ENCODE measurements at places on chromosomes 16 and 17.

DNA sequence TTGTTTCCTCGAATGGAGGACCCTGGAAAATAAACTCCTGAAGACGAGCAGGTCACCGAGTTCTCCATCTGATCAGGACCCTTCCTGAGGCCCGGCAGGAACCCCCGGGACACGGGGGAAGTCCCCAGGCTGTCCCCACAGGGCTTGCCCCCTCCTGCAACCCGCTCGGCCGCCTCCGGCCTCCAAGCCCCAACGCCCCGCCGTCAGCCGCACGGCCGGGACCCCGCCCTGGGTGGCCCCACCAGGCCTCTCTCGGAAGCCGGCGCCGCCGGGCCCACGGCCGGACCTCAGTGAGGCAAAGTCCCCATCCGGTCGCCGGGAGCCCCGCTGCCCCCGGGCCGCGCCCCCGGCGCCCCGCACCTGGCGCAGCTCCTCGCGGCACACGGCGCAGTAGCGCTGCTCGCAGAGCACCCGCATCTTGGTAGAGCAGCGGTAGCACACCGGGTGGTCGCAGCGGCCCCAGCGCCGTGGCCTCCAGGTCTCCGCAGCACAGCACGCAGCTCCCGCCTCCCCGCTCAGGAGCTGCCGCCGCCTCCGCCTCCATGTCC lies 383 bp downstream of the ZNF598 start:
- no peak for DNase-seq

DNA sequence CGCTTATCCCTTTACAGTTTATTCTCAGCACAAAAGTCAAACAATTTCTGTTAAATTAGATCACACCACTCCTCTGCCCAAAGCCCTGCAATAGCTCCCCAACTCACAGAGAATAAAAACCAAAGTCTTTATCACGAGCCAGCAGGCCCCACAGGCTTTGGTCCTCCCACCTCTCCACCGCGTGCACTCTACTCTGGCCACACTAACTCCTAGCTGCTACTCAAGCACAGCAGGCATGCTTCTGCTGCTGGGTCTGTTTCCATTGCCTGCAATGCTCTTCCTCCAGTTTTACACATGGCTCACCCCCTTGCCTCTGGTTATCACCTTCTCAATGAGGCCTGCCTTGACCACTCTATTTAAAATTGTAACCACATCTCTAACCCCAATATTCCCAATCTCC lies 27.6 kb downstream of the HELZ start:
- DNase-seq = no peak

GRCh38 chr16:85025781-85026653 lies 1.6 kb upstream of the KIAA0513 start:
- no peak for DNase-seq

- no peak for DNase-seq
Measured at GRCh38 chr16:87336434-87337240, 19.4 kb upstream of the C16orf95 start.

DNA sequence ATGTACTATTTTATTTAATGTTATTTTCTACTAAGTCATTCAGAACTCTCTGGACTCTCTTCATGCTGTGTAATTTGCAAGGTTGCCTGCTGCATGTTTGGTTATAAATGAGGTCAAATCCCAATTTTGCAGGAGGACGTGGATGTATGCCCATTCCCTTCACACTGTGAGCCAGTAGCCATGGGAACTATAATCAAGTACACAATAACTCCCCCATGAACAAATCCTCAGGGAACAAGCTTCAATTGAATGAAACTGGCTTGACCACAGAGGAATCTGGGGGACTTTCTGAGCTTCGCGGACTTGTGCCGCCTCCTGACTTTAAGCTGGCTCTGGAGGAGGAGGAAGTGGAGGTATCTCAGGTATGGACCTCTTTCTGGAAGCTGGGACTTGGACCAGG lies 14.6 kb upstream of the KCTD13 start:
- DNase-seq = no peak

GRCh38 chr16:58661199-58661830 lies 23.3 kb downstream of the SLC38A7 start:
- DNase-seq = no peak

DNA sequence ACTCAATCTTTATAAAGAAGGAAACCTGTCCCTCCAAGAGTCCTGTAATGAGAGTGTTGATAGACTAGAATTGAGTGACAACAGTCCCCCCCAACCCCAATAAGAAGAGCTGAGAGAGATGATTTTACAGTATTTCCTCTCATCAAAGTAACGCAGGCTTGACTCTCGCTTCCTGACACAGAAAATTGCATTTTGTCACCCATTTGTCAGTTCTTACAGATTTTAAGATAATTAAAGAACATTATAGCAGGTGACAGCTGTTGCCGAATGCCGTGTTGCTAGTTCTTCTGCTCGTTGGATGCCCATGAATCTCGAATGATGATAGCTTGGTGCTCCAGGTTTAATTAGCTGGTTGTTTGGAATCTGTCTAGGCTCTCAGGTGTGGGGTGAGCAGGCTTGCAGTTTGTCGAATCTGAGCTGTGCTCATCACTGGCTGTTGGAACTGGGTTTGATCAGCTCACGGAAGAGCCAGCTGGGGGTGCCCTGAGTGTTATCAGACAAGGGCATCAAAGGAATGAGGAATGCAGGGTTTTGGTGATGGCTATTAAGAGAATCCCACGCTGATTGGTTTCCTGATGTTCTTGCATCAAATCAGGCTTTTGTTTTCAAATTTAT lies 84.8 kb upstream of the CPHXL start:
- no peak for DNase-seq

DNA sequence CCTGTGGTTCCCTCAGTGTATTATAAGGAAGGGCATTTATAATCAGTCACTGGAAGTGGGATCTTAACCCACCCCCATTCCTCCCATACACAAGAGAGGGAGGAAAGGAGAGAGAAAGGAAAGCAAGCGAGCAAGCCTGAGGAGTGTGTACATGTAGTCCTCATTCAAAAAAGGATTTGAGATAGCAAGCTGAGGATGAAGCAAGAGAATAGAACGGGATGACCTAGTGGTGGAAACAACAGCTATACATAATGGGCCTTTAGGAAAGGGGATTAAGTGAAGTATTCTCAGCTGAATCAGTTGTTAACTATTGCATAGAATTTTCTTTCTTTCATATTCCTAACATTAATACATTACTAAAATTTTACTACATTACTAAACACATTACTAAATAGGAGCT lies 281.4 kb downstream of the ZFHX3 start:
- no peak for DNase-seq

GRCh38 chr17:33038740-33039139 lies 47.1 kb downstream of the SPACA3 start:
- no peak for DNase-seq

DNA sequence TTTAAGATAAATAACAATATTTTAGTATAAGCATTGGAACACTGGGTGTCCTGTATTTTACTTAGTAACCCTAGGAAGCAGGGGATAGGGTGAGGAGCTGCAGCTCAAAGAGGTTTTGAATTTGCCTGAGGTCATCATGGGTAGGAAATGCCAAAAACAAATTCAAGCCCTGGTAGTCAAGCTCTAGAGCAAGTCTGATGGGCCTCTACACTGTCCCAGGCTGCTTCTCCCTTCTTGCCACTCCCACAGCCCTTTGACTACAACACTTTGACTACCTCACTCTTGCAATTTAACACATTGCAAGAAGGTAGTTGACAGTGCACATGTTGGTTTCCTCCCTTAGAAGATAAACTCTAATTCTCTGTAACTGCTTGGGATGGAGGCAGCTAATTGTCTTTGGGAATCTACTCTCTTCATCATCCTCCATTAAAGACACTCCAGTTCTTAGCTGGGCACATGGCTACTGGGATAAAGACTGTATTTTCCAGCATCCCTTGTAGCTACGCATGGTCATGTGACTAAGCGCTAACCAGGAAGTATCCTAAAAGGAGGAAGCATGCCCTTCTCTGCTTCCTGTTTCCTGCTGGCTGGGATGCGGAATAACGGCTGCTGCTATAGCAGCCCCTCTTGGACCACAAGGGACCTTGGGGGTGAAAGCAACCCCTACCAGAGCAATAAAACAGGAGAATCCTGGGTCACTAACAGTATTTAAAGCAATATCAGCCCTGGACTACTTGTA lies 30.7 kb upstream of the SSTR2 start:
- DNase-seq = no peak

DNA sequence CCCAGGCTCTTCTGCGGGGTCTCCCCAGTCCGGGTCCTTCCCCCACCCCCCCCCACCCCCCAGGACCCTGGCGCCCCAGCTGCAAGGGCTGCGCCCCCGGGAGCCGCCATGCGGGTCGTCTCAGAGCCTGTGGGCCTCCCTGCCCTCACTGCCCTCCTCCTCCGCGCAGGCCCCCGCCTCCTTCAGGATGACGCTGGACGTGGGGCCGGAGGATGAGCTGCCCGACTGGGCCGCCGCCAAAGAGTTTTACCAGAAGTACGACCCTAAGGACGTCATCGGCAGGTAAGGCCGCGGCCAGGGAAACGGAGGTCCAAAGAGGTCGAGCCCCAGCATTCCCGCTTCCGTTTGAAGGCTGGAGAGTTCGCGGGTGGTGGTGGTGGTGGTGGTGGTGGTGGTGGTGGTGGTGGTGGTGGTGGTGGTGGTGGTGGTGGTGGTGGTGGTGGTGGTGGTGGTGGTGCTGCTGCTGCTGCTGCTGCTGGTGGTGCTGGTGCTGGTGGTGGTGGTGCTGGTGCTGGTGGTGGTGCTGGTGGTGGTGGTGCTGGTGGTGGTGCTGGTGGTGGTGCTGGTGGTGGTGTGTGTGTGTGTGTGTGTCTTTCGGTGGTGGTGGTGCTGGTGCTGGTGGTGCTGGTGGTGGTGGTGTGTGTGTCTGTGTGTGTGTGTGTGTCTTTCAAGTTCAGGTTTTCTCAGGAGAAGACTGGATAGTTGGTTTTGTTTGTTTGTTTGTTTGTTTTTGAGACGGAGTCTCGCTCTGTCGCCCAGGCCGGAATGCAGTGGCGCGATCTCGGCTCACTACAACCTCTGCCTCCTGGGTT lies 615 bp downstream of the PHKG2 start:
- no peak for DNase-seq

DNA sequence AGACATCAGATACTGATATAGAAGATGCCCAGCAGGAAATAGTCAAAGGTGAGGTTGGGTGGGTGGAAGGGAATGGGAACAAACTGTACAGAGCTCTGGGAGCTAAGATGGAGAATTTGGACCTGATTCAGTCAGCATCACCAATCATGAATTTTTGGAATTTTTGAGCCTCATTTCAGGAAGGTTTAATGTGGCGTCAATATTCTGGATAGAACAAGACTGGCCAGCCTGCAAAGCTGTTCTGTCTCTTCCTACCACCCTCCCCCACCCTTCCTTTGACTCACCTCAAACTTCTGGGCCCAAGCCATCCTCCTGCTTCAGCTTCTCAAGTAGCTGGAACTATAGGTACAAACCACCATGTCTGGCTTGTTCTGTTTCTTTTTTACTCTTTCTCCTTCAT lies 32.6 kb downstream of the CTCF start:
- DNase-seq = no peak

GRCh38 chr16:24845726-24846547 lies at the start of gene SLC5A11:
Gene SLC5A11 (plus strand): TSS chr16:24845963. CDS start chr16:24858644, 12,681 bp downstream.
- DNase-seq = no peak

DNA sequence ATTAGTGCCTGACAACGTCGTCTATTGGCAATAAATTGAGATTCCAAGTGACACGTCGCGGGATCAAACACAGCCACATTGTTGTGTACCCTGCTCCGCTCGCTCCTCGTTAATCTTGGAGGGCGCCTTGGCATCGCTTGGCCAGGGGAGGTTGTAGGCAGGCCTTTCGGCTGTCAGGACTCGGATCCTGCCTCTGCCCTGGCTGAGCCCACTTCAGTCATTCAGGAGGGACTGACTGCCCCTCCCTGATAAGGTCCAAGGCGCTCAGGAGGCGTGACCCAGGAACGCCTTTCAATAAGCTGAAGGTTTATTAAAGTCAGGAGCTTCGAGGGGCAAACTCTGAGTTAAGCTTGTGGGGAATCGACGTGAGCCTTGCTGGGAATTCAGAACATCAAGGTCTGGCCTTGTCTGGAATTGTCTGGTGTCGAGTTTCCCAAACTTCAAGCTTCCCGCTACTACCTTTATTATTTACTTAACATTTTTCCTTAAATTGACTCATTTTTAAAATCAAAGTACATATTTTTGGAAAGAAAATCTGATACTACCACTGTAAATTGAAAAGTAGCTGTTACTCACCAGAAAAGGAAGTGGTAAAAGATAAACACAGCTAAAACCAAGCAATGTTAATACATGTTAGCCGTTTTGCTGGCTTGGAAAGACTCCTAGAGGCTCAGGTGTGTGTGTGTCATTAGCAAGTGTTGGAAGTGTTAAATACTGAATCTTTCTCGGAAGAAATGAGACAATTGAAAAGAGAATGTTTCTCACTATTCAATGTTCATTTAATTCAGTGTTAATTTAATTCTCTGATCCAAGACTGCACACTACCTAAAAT lies 5.3 kb upstream of the IRX3 start:
- DNase-seq = no peak

DNA sequence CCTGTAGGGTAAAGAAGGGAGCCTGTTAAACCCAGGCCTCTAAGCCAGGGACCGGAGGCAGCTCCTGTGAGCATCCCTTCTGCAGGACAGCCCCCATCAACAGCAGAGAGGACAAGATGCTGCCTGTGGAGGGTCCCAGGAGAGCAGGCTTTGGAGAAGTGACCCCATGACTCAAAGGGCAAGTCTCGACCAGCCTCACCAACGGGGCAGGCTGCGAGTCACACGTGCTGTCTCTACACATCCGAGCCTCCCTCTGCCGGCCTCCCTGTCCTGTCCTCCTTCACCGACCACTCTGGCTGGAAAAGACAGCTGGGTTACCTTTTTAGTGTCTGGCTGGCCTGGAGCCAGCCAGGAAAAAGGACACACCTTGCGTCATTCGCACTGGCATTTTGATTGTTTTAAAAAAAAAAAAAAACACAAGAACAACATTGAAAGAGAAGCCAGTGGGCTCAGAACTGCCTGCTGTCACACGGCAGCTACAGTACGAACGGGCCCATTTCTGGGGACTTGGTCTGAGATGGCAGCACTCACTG lies 74.5 kb upstream of the RCVRN start:
- DNase-seq = no peak
